T-helper 17 cell (primary cell): ENCODE measurements at places on chromosomes 1 and 21.

- no peak for DNase-seq
Measured at GRCh38 chr1:10046356-10047085, 13.8 kb downstream of the UBE4B start.

GRCh38 chr1:118985640-118986554 is 2.2 kb downstream of the TBX15 start:
- no peak for DNase-seq

GRCh38 chr1:168972887-168973286 is 133.6 kb upstream of the ATP1B1 start:
- no peak for DNase-seq

GRCh38 chr1:8040586-8040985 is 14.5 kb upstream of the ERRFI1 start:
- DNase-seq, result no peak

DNA sequence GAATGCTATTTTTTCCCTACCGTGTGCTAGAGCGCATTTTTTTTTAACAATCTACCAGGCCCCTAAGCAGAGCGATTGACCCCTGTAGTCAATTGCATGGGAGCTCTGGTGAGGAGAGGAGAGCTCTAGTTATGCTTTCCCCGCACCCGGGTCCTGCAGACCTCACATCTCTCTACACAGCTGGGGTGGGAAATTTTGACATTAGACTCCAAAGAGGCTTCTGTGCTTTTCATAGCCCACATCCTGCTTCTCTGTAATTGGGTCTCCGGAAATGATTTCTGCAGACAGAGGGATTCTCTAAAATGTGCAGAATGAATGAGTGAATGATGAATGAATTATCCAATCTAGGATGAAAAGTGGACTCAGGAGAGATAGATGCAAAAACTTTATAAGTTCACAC is 41.5 kb upstream of the DUSP10 start:
- no peak for DNase-seq

GRCh38 chr1:154906621-154907081 is 29.9 kb downstream of the PMVK start:
- no peak for DNase-seq

DNA sequence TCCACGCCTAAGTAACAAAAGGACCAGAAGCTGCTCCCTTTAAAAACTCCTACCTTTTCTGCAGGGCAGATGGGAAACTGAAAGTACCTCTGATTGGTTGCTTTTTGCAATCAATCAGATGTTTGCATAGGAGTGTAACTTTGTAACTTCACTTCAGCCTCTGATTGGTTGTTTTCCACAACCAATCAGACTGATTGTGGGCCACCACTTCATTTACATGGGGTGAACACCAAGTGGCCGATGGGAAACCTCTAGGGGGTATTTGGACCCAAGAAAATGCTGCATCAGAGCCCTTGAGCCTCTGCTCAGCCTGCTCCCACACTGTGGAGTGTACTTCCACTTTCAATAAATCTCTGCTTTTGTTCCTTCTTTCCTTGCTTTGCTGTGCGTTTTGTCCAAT is 32.8 kb upstream of the CD1D start:
- no peak for DNase-seq

DNA sequence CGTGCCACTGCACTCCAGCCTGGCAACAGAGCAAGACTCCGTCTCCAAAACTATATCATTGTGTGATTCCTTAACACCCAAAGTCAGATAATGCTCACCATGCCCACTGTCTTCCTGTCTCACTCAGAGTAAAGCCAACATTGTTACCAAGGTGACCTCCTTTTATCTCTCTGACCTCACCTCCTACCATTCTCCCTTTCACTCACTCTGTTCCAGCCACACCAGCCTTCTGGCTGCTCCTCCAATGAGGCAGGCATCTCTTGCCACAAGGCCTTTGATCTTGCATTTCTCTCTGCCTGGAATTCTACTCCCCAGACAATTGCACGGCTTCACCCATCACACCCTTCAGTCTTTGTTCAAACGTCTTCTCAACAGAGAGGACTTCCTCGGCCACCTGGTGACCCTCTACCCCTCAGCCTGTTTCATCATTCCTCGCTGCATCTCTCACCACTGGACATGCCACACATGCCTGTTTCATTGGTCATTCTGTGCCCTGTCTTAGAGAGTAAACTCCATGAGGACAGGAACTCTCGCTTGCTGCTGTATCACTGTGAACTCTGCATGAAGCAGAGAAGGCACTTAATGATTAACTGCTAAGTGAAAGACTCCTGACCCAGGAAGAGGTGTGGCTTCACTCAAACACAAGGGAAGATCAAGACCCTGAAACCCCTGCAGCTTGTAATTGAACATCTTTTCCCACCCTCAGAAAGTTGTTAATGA is 67.1 kb upstream of the CAPZB start:
- DNase-seq, result no peak

- no peak for DNase-seq
Measured at GRCh38 chr1:235782601-235783000, 84.1 kb downstream of the LYST start.

DNA sequence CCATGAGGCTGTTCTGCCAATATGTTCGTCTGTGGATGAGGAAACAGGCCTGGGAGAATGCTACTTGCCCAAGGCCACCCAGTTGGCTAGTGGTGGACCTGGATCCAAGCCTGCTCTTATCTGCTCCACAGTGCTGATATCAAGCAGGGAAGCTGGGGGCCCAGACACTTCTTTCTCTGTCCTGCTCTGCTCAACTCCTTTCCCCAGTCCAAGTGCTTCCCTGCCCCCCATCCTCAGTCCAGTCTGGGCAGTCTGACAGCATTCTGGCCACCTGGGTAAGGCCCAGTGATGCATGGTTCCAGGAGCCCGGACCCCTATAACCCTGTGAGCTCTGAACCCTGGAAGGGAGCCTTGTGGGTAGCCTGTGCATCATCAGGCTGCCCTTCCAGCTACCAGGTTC is 4.2 kb upstream of the PAQR7 start:
- no peak for DNase-seq

DNA sequence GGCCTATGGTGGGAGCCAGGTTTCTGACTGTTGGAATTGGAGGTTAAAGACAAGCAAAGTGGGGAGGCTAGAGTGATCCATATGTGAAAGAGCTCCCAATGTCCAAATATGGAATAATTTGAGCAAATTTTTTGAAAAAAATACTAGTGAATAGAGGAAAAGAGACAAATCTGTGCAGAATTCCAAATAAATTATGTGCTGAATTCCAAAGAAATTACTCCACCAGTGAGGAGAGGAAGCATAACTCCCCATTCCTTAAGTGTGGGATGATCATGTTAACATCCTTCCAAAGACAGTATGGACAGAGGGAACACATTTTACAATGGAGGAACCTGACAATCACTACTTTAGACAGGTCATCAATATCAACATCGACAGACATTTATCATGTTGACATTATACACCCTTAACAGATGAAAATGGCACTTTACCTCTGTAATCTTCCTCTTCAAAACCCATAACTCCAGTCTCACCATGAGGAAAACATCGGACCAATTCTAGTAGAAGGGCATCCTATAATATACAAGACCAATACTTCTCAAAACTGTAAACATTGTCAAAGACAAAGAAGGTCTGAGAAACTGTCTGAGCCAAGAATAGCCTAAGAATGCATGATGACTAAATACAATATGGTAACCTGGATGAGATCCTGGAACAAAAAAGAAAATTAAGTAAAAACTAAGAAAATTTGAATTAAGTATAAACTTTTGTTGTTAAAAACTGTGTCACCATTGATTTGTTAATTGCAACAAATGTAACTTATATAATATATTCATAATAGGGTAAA is 71.5 kb upstream of the RGS4 start:
- DNase-seq, result no peak

DNA sequence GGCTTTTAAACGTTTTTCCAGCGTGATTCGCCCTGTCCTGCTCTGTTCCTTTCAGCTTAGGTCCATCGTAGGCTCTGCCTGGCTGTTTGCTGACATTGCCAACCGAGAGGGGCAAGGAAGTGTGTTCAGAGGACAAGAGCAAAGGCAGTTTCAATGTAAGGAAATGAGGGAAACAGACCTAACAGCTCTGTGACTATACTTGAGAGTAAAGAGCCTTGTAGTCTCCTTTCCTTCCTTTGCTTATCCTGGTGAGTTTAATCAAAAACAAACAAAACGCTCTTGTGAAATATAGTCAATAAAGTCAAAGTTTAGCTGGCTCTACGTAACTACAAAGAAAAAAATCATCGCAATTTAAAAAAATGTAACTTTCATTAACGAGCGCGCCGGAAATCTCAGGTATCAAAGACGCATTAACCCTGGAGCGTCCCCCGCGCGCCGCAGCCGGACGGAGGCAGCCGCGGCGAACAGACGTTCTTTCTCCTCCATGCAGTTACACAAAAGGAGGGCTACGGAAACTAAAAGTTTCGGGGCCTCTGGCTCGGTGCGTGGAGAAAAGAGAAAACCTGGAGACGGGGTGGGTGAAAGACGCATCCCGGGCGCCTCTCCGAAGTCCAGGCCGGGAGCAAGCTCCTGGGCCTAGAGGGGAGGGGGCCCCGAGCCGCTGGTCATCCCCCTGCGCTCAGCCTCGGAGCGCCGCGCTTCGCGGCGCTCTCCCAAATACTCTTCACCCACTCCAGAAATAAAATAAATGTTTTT is 617 bp upstream of the ADGRL2 start:
- no peak for DNase-seq

- DNase-seq, result no peak
Measured at GRCh38 chr1:182181167-182181572, 119.7 kb upstream of the ZNF648 start.

GRCh38 chr1:106061586-106062495 is 994.6 kb upstream of the PRMT6 start:
- no peak for DNase-seq

- no peak for DNase-seq
Measured at GRCh38 chr1:11898831-11899467, 27.3 kb downstream of the KIAA2013 start.
